ENCODE measurements at places on chromosomes 5 and 9.
A peak's percentile ranks its signal among the peaks of the same experiment; 100 is the strongest.

DNA sequence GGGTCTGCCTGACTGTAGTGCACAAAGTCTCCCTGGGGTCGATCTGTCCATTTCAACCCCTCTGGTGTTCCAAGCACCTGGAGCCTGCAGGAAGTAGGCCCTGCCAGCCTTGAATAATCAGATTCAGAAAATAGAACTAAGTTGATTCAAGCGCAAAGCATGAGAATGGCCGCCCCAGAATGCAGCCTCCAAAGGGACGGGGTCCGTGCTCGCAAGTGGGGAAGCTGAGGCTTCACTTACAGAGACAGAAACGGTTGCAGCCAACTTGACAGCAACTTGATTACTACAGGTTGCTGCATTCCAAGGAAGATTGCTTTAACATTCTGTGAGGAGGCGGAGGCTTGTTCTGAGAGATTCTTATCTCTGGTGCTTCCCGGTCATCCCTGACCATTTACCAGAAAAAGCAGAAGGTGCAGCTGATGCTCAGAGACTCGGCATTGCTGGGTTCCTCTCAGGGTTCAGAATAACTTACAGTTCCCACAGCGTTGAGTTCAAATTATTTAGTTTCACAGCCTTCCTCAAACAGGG, 14.9 kb upstream of the LRRC14B start:
- no peak for DNase-seq

GRCh38 chr5:3656803-3657202, 61.2 kb downstream of the IRX1 start:
- no peak for DNase-seq

DNA sequence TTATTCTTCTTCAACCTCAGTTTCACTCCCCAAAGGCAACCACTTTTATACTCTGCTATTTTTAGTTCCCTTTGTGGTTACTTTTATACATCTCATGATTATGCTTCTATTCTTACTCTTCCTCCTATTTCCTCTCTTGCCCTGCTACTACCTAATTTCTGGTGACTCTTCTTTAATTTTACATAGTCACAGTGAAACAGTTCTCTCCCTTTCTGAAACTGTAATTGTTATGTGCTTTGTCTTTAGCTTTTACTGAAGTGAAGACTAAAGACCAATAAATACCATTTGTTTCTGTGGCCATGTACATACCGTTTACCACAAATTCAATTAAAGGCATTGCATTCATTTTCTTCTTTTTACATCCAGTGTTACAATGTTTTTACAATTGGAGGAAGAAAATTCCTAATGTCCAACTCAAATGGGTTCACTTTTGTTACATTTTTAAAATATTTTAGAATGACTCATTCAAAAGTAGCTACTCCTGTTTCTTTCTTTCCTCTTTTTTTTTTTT, 410.6 kb downstream of the PSAT1 start:
- peak; percentile 44 for DNase-seq

DNA sequence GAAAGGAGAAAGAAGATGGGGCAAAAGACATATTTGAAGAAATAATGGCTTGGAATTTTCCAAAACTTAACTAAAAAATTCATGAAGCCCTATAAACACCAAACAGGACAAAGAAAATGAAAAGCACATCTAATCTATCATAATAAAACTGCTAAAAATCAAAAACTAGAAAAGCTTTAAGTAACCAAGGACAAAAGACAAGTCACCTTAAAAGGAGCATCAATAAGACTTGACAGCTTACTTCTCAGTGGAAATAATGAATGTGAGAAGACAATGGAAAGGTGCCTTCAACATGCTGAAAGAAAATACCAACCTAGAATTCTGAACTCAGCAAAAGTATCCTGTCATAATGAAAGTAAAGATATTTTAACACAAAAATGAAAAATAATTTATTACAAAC, 27.0 kb downstream of the GTF3C4 start:
- no peak for DNase-seq

GRCh38 chr9:70600506-70600905, 186.0 kb upstream of the KLF9 start:
- no peak for DNase-seq

DNA sequence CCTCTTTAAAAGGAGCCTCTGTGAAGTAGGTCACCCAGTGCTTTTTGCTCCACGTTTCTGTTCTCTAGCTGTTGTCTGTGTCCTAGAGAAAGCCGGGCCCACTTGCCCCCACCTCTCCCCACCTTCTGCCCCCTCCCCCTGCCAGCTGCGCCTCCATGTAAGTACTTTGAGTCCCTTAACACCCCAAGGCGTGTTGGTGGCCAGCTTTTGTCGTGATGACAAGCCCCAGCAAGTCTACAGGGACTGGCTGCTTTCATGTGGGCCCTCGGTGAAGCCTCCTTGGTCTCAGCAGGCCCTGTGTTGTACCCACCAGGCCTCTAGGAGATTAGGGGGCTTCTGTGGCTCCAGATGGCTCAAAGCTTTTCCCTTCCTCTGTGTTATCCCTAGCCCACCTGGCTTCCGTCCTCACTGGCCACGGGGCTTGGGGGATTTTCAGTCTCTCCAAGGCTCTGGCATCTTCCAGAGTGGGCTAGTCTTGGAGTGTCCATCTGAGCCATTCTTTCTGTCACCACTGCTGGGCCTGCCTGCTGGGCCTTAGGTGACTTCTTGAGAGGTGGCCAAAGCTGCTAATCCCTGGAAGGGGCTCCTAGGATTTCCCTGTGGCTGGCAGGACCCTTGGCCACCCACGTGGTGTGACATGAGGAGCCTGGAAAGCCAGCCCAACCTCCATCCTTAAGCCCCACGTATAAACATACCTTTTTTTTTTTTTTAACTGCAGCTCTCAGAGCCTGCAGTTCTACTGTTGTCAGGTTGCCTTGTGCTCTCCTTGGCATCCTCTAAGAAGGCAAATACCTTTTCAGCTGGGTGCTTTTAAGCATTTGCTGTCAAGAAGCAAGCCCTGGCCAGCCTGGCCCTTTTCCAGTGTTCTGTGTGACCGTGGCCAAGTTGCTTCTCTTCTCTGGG, 1.1 kb upstream of the NDST1 start:
- DNase-seq: no peak

DNA sequence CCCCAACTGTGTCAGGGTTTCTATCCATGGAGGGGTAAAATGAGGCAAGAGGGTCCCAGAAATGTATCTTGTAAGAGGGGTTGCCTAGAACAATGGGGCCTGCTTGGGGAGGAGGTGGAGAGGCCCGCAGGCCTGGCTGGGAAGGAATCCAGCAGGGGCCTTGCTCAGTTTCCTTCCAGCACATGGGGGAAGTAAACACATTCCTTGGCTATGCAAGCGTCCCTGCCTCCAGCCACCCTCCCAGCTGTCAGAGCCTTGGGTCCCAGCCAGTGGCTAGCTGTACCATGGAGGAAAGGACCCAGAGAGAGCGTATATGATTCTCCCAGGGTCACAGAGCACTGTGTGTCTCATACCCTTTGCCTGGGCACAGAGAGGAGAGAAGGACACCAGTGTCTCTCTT, 71.1 kb upstream of the IL17B start:
- no peak for DNase-seq

DNA sequence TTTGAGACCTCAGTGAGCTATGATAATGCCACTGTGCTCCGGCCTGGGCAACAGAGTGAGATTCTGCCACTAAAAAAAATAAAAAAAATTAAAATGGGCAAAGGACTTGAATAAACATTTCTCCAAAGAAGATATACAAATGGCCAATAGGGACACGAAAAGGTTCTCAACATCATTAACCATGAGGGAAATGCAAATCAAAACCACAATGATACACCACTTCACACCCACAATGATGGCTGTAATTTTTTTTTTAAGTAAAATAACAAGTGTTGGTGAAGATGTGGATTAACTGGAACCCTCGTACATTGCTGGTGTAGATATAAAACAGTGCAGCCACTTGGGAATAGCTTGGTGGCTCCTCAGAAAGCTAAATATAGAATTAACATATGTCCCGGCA, 68.0 kb downstream of the SIL1 start:
- DNase-seq: no peak

GRCh38 chr9:130756037-130756436, 62.5 kb downstream of the EXOSC2 start:
- DNase-seq: no peak

DNA sequence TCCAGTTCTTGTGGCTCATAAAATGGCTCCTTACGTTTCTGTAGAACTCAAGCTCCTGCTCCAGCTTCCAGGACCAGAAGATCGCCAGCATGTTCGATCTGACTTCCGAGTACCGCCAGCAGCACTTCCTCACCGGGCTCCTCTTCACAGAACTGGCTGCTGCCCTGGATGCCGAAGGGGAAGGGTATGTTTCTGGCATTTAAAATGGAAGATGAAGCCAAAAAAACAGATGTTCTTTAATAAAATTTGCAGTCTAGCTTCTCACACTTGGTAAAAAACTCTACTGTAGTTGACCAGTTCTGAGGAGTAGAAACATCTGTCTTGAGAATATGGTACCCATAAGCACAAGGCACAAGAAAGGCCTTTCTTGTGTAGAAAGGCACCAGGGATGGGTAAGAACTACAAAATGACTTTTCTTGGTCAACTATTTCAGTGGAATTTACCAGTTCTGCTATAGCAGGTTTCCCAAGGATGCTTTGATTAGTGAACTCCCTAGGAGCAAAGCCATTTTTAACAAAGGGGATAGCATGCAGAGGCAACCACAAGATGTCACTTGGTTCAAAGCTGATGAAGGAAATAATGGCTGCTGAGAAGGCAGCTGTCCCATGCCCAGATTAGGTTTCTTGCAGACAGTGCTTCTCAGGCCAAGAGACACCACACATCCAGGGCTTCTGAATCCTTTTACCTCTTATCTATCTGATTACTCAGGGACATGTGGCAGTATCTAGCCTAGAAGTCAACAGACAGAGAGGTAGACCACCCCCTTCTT, 192.4 kb downstream of the DOCK8 start:
- DNase-seq: no peak

DNA sequence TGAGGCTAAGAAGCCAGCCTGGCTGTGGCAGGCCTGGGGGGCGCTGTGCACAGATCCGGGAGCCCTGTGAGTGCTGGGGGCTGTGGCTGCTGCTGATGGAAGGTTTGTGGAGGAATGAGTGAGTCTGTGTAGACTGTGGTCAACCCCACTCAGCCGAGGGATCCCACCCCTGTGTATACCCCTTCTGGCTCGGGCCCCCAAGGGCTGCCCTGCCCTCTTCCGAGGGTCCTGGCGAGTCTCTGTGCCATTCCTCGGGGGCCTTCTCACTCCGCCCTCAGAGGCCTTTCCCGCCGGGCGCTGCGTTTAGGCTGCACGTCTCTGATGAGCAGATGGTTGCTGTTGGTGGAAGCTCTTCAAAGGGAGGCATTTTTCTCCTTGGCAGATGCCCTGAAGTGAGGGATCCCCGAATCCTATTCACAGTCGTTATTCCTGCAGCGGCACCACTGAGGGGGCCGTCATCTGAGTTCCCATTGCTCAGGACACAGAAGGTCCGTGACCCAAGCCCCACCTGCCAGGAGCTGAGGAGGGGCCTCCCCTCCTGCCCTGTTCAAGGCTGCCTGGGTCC, 94.1 kb downstream of the RXRA start:
- DNase-seq: no peak

DNA sequence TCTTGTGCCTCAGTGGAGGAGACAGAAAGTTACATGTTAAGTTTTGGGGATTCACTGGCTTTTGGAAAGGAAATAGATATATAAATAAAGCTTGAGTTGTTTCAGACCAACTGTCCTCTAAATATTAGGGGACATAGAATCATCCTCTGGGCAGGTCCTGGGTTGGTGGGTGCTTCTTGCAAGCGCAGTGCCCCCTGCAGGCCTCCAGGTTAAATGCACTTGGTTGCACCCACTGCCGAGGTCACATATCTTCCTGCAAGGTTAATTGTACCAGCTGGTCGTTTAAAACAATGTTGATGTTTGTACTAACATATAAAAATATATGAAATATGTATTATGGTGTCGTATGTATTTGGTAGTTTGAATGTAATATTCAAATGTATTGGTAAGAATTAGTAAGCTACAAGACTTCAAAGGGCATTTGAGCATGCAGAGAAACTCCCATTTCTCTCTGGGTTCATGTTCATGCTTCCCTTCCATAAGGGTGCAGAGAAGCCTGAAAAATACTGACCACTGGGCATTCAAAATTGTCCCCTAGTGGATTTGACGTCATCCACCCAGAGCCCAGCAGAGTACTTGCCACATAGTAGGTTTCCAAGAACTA, 87.0 kb downstream of the ZNF618 start:
- DNase-seq: peak; percentile 61

GRCh38 chr5:167317884-167318283, 973.6 kb upstream of the WWC1 start:
- no peak for DNase-seq

GRCh38 chr9:69965416-69966145, 78.1 kb upstream of the MAMDC2 start:
- no peak for DNase-seq

- DNase-seq: no peak
These were observed 54.0 kb upstream of the FGF10 start for GRCh38 chr5:44443172-44443571.

DNA sequence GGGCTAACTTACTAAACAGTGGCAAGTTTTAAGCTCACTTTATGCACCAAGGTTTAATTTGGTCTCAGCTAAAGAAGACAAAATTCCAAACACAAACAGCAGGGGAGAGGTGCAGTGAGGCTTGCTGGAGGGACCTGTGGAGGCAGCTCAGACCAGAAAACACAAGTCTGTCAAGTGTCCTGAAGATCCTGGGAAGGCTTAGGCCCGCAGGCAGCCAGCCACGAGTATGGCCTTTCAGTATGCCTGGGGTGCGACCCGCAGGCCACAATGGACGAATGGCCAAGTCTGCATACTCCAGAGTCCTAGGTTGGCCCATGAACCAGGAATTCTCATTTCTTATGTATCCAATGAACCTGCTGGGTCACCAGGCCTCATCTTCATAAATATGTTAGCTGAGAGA, 9.3 kb downstream of the CCNI2 start:
- no peak for DNase-seq

- DNase-seq: peak; percentile 64
These were observed at the start of gene NME5 for GRCh38 chr5:138138949-138139780. Gene NME5, minus strand, starts transcription at chr5:138139428. Its CDS starts 648 bp downstream, at chr5:138138780.

GRCh38 chr5:56018832-56019231, 24.1 kb upstream of the IL6ST start:
- no peak for DNase-seq

DNA sequence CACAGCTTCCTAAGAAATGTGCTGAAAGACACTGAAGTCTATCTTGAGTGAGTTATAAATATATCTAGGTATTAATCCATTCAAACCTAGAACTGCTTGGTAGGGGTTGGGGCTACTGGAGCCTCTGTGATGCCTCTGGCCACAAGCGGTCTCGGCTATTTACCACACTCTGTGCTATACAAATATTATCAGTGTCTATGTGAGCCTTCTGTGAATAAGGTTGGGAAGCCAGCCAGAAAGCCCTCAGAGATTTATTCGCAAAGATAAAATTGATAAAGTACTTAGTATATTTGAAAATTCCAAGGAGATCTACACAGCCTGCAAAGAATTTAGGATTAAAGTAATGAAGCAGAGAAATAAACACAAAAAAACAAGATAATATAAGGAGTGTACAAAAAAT, 41.4 kb downstream of the LIFR start:
- no peak for DNase-seq
